ENCODE measurements at places on chromosomes 2 and 18.

GRCh38 chr2:232675381-232675780 is 21.8 kb upstream of the GIGYF2 start:
- DNase-seq, result no peak

DNA sequence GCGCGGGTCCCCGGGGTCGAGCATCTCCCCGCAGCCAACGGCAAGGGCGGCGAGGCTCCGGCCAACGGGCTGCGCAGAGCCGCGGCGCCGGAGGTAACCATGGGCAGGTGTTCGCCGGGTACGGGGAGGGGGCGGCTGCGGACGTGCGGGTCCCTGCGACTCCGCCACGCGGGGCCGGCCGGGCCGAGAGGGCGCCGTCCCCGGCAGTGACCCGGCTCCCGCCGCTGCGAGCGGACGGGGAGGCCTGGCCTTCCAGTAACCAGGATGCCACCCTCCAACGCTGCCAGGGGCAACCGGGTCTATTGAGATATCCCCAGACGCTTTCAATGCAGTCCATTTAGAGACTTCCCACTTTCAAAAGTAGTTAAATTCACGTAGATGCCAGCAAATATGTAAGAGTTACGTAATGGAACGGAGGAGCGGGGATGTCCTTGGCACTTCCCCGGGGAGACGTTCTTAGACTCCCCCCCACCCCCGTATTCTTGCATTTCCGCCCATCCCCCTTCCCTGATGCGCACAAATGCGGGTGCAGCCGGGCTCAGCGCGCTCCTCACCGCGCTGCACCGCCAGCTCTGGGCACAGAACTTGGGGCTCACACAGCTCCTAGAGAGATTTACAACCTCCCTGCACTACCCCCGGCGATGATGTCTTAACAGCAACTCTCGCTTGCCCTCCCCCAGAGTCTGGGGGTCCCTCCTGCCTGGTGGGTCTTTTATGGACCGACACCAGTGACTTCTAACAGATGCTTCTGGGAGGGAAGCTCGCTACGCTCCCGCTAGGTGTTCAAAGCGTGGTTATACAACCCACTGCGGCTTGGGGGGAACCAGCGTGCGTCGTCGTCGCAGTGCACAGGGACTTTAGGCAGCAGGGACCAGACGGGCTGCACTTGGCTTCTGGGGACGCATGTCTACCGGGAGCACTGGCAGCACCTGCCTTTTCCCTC is 657 bp downstream of the SGPP2 start:
- DNase-seq, result peak; percentile 64

GRCh38 chr2:111689941-111690340 is 194.1 kb downstream of the ANAPC1 start:
- no peak for DNase-seq

DNA sequence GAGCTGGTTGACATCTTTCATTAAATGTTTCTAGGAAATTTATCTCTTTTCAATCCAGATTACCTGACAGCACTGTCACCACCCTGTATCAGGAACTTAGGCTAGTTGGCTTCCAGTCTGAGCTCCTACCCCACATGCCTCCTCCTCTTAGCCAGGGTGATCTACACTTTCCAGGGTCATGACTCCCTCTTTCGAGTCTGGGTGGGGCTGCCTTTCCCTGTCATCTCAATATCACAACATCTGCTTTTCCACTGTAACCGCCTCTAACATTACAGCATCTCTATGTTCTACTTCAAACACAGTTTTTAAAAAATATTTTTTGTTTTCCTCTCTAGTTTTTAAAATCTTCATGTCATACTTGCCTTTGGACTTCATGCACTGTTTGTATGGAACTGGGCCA is 129.2 kb downstream of the RBMS1 start:
- no peak for DNase-seq

- DNase-seq, result no peak
These were observed 460.7 kb downstream of the NRXN1 start for GRCh38 chr2:50571278-50571677.

DNA sequence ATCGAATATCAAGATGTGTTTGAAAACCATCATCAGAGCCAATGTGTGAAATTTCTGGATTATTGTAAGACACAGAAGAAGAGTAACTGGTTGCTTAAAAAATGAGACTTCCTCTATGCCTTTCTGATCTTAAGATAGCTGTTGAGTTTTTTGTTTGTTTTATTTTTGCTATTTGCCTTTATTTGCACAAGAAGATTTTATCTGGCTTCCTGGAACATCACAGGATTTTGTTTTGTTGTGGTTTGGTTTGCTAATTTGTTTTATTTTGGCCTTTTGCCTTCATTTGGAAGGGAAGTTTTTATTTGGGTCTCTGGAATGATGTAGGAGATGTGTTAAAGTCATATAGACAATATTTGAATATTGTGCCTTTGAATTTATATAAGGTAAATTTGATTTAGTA is 3.9 kb upstream of the CYTIP start:
- no peak for DNase-seq

DNA sequence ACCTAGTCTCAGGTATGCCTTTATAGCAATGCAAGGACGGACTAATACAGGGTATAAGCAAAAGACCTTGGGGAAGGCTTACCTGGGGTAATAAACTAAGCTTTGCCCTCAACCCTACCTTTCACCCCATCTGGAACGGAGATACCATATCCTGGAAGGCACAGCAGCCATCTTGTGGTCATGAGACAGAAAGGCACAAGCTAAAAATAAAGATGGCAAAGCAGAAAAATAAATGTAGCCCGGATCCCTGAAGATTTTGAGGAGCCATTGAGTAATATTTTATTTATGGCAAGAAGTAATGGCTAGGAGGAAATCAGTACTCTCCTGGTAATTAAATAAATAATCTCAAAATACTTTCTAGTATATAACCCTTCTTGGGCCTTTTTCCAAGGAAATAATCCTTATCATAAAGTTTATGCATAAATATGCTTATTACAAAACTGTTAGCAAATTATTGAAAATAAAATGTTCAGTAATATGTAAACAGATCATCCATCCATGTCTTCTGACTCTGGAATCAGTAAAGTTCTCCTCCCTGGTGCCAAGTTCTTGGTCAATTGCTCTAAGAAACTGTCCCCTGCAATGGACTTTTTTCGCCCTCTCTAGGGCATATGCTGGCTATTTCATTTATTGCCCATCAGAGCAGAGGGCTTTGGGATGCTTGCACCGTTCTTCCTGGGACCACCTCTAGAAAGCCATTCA is 198.7 kb downstream of the SPP2 start:
- DNase-seq, result no peak

- no peak for DNase-seq
These were observed 257.4 kb upstream of the SLC14A2 start for GRCh38 chr18:45357686-45358470.

DNA sequence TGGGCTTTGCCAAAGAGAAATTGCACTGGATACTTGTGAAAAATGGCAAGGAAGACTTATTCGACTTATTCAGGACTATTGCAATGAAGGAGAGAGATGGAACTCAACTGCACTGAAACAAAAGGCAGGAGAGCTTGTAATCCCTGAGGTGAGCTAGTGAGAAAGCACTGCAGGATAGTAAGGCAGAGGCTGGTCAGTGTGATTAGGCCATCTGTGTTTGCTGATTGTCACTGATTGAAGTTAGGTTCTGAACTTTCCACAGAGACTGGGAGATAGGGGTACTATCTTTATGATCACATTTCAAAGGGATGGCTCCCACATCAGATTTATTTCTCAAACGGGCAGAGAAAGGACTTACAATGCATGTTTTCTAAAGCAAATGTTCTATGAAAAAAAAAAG is 82.9 kb downstream of the SERPINB8 start:
- DNase-seq, result no peak

- DNase-seq, result peak; percentile 86
These were observed at the start of gene C2orf15 for GRCh38 chr2:99141110-99142108. TSS of gene C2orf15 (plus strand) at chr2:99141707. CDS start at chr2:99150559, 8,852 bp downstream.

GRCh38 chr2:214233164-214233563 is 177.7 kb upstream of the VWC2L start:
- no peak for DNase-seq

GRCh38 chr2:96207774-96208142 is 869 bp downstream of the STARD7 start:
- no peak for DNase-seq

DNA sequence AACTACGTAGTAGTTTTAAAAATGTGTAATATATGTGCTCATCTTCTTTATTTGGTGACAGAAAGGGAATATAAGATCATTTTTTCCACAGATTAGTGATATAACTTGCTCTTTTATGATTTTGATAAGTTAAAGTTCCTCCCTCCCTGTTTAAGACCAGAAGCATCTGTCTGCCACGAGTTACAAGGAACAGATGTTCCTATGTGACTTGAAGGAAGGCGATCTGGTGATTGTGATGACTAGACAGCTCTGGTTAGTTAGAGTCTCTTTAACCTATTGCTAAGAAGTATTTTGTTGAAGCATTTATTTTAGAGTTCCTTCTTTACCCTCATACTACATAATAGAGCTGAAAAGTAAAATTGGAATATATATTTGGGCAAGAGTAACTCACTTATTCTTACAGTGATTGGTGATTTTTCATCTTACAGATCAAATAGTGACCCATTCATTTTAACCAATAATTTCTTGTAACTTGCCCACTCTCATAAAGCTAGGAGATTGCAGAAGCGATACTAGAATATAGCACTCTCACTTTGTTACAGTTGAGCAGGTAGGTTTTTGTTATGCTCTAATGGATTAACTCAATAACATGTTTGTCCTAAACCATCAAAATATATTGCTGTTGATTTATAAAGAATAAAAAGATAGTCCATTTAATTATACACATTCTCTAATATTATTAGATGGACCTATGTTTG is 218.7 kb downstream of the SLC4A10 start:
- no peak for DNase-seq

DNA sequence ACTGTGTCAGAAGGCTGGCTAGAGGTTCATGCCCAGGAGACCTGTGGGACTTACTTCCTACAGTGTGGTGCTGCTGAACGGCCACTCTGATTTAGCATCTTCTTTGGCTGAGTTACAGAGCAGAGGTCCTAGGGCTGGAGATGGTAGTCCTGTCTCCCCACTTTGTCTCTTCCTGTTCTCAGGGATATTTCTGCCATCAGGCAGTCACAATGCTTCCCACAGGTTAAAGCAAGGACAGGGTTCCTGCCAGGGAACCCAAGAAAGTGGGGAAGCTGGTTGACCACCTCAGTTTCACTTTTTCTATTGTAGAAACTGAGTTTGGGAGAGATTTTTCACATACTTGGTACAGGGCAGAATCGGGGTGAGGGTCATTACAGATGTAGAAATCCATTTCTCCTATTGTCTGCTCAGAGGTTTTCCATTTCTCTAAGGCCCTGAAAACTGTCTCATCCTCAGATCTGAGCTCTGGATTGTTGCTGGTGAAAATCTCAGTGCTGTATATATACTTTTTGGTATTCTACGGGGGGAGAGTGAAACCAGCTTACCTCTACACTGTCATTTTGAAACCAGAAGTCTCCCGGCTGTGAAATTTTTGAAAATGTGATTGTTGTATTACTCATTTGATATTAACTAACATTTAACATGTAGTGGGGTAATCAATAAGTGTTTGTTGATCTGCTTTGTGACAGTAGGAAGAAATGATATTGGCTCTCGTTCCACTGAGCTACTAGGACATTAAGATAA is 37.0 kb upstream of the MEP1B start:
- no peak for DNase-seq

GRCh38 chr2:149857344-149857743 is 269.8 kb upstream of the MMADHC start:
- DNase-seq, result no peak

GRCh38 chr2:197810491-197810890 is 6.1 kb downstream of the PLCL1 start:
- no peak for DNase-seq

DNA sequence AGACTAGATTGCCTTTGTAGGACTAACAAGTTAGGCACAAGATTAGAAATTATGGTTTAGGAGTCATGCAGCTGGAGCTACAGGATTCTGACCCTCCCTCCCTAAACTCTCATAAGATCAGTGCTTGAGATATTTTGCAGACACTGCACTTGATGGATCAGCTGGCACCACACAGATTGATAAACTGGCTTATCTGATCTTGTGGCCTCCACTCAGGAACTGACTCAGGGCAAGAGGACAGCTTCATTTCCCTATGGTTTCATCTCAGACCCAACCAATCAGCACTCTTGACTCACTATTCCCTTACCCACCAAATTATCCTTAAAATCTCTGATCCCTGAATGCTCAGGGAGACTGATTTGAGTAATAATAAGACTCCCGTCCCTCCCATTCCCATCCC is 152.3 kb downstream of the DIS3L2 start:
- DNase-seq, result no peak

- DNase-seq, result no peak
These were observed 217.9 kb upstream of the ITGA4 start for GRCh38 chr2:181239201-181239799.

DNA sequence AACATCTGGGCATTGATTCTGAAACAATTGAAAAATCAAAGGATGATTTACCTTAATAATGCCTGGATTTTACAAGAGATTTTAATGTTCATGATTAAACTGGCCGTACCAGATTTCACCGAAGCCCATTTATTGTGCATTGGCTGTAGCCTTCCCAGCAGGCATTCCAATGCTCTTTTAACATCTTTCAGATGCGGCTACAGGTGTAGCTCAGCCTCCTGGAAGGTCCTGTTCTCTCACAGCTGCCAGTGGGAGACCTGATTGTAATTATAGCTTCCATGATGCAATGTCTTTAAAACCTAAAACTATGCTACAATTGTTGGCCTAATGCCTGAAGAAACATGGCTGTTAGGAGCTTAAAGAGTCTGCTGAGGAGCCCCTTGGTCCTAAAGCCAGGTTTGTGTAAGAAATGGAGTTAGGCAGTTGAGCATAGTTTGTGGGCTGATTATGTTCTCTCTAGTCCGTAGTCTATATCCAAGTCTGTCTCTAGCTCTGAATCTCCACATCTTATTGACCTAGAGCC is 147.4 kb downstream of the CERS6 start:
- no peak for DNase-seq

DNA sequence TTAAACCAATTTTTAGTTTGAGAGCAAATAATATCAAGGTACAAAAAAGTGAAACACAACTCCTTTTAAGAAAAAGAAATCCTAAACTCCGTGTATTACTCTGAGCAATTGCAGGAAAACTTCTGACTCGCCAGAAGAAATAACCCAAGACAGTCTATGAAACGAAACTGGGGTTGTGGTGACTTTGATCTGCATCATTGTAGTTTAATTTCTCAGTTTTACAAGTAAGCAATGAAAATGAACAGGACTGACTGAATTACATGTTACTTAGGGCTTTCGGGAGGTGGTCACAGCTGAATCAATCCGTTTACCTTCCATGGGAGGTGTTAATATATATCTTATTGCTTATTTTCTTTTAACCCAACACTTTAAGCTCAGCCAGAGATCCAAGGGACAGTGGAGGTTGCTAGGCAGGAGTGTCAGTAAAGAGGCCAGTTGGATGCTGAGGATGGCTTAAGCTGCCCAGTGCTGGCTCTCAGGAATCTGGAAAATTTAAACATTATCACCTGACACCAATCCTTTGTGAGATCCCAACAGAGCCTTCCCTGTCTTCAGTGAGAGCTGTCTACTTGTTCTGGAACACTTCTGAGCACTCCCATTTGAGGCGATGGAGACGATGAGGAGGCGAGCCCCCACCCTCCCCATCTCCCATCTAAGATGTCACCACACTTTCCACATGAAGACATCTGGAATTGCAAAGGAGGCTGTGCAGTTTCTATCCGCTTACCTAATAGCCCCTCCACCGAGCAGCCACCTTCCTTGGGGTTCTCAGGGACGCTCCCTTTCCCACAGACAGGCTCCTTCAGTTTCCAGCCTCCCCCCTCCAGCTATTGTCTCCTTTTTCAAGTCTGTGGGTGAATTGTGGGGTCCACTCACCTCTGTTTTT is 3.6 kb upstream of the RAB31 start:
- DNase-seq, result no peak

- no peak for DNase-seq
These were observed 79.8 kb upstream of the CCDC141 start for GRCh38 chr2:179129574-179130238.

Data from H1 (cell line).